ENCODE measurements at places on chromosomes 11 and 22.

DNA sequence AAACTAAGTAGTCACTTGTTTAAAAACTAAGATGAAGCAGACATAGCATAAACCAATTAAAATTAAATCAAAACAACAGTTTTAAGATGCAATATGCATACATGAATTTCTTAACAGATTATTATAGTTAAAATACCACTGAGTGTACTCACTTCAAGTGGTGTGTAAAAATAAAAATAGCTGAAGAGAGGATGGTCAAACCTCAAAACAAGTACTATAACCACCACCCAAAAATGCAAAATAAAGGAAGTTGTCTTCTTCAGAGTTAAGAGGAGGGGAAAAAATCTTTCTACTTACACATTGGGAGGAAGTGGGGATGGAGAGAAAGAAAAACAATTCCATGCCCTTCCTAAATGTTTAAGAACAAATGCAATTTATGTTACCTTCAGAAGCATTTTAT, 31.9 kb downstream of the RRAS2 start:
- no peak for DNase-seq

DNA sequence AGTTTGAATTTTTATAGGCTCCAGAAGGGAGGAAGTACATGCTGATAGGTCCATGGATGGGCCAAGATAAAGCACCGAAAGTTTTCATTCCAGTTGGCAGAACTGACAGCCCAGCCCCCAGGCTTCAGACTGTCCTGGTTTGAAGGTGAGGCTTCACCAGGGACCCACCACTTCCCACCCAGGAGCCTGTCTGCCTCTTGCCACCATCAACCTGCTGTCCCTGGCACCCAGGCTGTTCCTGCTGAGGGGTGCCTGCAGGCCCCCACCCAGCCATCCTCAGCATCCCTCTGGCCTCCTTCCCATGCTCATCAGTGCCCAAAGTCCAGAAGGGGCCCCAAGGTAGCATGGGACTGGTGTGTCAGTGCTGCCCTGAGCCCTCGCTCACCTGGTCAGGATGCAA, 463.9 kb downstream of the NELL1 start:
- no peak for DNase-seq

DNA sequence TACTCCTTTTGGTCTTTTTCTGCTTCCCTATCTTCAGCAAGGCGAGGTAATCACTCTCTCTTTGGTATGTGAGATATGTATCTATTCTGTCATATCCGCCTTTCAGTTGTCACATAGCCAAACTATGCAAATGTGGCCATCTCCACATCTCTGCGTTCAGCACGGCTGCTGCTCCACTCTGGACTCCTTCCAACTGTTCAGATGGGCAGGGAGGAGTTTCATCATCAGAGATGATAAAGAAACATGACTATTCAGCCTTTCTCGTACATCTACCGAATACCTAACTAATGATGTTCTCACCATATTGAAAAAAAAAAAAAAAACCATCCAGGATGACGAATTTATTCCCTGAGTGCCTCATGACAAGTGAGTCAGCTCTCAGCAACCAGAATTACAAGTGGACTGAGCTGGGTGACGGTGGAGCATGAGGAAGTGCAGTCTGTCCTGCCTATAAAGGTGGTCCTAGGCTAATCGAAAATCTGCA, 899.6 kb downstream of the OPCML start:
- no peak for DNase-seq

- no peak for DNase-seq
These were observed 26.2 kb downstream of the TBC1D22A start for GRCh38 chr22:46788441-46789172.

DNA sequence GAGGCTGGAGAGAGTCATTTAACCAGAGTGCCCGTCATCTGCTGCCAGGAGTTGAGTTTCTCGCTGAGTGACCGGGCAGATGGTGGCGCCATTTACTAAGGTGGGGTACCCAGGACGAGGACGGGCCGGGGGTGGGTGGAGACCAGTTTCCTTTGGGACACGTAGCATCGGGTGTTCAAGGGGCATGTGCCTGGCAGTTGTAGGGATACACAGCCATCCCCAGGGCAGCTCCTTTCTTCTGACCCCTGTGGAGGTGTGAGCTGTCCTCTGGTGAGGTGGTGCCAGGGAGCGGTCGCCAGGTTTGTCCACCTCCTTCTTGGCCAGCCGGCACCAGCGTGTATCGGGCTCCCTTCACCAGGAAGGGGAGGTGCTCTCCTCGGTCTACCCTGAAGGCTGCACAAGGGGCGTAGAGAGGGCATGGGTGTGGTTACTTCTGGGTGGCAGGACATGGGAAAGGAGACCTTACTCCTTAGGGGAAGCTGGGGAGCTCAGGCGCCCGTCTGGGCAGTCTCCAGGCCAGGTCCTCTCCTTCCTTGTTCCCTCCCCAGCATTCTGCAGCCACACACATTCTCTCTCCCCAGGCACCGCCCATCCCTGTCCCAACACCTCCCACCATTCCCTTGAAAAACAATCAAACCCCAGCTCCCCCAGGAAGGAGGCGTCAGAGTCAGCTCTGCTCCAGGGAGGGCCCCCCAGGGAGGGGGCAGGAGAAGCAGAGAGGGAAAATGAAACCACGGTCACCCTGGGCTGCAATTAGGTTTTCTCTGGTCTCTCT, 10.3 kb upstream of the MB start:
- DNase-seq, result peak; percentile 55

DNA sequence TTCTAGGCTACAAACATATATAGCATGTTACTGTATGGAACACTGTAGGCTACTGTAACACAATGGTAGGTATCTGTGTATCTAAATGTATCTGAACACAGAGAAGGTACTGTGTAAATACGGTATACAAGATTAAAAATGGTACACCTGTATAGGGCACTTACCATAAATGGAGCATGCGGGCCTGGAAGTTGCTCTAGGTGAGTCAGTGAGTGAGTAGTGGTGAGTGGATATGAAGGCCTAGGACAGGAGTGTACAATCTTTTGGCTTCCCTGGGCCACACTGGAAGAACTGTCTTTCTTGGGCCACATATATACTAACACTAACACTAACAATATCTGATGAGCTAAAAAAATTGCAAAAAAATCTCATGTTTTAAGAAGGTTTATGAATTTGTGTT, 21.4 kb downstream of the RNF141 start:
- no peak for DNase-seq

DNA sequence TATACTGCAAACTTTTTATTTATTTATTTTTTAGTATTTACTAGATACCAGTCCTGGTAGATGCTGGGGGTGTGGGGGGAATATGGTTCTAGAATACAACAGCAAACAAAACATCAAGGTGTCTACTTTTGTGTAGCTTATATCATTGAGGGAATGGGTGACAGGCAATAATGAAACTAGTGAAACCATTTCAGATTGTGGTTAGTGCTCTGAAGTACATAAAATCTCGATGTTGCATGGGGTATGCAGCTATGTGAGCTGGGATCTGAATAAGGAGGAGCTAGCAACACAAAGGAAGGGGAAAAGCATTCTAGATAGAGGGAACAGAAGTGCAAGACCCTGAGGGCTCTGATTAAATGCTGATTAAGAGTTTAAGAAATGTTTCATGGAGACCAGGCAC, 103.5 kb downstream of the WT1 start:
- no peak for DNase-seq

- no peak for DNase-seq
These were observed 1995.6 kb upstream of the RAG2 start for GRCh38 chr11:38593649-38594048.

DNA sequence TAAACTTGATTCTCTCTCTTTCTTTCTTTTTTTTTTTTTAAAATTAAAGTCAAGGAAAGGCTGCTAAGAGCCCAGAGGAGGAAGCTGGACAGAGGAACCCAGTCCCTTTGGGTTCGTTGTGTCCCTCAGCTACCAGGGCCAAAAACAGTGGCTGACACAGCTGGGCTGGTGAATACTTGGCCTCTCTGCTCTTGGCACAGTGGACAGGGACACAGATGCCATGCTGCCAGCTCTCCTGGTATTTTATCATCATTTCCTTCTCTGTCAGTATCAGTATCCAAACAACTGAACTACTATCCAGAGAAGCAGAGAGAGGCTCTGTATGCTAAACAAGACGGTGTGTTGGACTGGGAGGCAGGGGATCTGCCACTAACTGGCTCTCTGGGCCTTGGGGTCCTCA, 123.7 kb upstream of the CCDC90B start:
- DNase-seq, result no peak

DNA sequence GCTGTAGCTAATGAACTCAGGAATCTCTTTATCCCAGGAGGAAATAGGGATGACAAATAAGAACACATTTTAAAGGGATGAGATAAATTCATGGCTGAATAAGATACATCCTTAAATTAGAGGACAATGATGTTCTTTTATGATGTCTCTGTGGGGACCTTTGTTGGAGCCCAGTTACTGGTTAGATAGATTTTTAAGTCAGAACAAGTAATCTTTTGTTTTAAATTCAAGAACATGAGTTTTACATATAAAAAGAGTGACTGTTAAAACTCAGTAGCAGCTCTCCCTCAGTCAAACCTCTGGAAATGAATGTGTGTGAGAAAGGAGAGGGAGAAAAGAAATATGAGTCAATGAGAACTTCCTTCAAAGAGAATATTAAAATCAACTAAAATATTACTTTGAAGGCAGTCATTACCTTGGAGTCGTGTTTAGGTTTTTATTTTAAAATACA, 241.6 kb downstream of the SWAP70 start:
- no peak for DNase-seq

DNA sequence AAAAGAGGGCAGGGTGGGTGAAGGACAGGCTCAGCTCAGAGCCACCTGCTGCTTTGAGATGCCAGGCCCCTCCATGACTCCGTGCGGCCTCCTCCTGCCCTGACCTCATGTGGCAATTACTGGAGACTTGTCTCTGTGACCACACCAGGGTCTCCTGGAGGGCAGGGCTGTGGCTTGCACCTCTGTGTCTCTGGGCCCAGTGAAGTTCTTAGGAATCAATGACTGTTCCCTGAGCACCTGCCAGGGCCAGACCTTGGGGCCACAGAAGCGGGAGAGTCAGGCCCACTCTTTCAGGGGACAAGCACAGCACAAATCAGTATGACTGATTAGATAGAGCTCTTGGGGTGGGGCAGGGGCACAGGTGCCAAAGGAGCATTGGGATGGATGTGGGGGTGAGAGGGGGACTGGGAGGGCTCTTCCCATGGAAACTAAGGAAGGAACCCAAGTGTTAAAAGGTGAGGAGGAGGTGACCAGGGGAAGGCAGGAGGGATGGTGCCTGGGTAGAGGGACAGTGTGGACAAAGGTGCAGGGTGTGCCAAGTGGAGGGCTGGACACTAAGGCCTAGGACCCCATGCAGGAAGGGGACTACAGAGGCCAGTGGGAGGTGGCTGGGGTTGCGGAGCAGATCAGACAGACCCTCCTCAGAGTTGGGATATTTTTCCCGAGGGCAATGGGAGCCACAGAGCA, 77.3 kb upstream of the SHISAL1 start:
- DNase-seq, result no peak

DNA sequence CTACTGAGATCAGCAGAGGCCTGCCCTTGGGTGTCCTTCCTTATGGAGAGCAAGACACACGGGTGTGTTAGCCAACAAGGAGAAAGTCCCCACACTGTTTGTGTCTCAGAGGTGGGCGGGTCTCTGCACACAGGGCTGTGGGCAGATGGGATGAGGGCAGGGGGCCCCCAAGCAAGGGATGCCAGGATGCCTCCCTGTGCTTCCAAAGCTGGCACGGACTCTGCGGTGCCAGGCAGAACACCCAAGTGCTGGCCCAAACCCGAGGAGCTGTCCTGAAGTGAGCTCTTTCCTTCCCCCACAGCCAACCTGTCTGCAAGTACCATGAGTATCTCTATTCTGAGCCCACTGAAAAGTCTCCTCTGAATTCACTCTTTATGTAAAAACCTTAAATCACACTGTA, 273.3 kb downstream of the CTTN start:
- DNase-seq, result no peak

- no peak for DNase-seq
These were observed 1.8 kb downstream of the PGGHG start for GRCh38 chr11:290621-291231.

DNA sequence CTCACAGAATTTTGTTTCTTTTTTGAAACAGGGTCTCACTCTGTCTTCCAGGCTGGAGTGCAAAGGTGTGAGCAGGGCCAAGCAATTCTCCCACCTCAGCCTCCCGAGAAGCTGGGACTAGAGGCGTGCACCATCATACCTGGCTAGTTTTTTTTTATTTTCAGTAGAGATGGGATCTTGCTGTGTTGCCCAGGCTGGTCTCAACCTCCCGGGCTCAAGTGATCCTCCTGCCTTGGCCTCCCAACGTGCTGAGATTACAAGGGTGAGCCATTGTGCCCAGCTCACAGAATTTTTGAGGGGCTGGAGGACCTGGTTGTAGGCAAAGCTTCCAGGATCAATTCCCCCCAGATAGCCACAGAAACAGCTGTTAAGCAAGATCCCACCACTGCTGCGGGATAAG, 47.1 kb upstream of the RBFOX2 start:
- no peak for DNase-seq

DNA sequence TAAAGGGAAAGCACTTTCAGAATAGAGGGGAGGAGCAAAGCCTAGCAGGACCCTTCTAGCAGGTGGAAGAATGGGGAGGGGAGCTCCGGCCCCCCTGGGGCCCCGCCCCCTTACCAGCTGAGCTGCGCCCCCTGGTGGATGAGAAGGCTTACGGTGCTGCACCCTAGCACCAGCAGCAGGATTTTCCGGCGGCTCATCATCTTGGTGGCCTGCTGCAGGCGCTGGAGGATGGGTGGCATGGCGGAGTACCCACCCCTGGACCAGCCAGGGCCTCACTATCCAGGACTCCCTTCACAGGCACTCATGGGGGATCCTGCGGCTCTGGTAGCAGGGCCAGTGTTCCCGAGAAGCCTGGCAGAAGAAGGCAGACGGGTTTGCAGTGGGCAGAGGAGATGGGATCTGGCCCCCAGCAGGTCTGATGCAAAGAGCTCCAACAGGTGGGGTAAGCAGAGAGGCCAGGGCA, 3.8 kb downstream of the GAL3ST3 start:
- peak; percentile 90 for DNase-seq

GRCh38 chr22:44894321-44894720, 115.5 kb downstream of the PHF21B start:
- DNase-seq, result no peak

GRCh38 chr11:114271316-114271715, 24.9 kb upstream of the NNMT start:
- no peak for DNase-seq

DNA sequence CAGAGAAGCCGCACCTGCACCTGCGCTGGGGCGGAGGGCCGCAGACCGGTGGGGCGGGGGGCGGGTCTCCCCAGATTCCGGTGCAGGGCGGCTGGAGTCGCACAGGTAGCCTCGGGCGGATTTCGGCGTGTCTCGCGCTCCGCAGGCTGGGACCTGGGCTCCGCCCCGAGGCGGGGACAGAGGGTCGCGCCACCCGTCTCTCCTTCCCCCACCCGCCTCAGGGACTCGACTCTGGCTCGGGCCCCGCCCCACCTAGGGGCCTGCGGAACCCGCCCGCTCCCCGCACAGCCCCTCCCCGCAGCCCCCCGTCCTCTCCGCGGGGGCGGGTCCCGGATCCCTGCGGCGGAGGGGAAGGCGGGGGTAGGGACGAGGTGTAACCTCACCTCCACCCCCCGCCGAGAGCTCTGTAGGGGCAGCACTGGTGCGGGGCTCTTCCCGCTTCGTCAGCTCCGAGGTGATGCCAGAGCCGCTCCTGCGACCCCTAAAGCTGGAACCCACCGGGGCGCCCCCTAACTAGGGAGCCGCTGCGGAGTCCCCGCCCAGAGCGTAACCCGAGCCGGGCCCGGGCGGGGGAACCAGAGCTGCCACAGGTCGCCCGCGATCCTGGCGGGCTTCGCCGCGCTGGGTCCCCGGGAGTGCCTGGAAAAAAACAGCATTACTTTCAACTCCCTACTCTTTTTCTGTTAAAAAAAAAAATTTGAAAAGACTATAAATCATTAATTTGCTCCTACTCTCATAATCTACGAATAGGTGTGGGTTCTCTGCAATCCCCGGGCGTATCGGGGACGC, at the start of gene SLC29A2:
Gene SLC29A2 (minus strand): TSS at position 134 of the 789 bp plus-strand sequence. CDS start 169 bp downstream, outside the sequence.
- peak; percentile 90 for DNase-seq

All from nephron progenitor cell (in vitro differentiated cells).